ENCODE measurements at places on chromosomes 11 and 22.

- no peak for DNase-seq
Measured at GRCh38 chr11:1574933-1575242, 2.8 kb upstream of the DUSP8 start.

GRCh38 chr22:17772958-17773605 lies 1.2 kb downstream of the BID start:
- no peak for DNase-seq

GRCh38 chr11:104573441-104573990 lies 324.7 kb downstream of the CASP12 start:
- no peak for DNase-seq

DNA sequence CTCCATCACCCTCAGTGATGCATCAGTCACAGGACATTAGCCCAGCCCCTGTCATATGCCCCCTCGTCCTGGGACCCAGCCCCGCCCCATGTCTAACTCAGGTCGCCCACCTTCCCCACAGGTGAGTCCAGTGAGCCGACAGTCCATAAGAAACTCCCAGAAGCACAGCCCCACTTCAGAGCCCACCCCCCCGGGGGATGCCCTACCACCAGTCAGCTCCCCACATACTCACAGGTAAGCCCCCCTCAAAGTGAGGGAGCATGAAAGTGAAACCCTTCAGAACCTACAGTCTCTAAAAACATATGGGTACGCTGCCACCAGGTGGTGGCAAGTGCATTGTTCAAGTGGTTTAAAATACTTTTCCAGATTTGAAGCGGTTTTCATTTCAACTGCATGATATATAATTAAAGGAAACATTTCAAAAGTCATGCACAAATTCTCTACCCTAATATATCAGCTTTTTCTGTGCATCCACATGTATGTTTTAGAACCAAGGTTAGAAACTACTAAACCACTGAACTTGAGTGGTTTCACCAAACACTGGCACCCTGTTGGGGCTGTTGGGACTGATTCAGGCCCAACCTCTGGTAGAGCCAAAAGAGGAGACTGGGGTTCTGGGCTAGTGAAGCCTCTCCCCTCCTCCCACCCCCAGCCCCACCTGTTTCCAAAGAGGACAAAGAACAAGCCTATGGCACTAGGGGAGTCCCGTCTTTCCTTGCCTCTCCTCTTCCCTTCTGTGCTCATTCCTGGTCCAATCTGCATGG lies 17.3 kb downstream of the EPS8L2 start:
- DNase-seq = peak; percentile 70

DNA sequence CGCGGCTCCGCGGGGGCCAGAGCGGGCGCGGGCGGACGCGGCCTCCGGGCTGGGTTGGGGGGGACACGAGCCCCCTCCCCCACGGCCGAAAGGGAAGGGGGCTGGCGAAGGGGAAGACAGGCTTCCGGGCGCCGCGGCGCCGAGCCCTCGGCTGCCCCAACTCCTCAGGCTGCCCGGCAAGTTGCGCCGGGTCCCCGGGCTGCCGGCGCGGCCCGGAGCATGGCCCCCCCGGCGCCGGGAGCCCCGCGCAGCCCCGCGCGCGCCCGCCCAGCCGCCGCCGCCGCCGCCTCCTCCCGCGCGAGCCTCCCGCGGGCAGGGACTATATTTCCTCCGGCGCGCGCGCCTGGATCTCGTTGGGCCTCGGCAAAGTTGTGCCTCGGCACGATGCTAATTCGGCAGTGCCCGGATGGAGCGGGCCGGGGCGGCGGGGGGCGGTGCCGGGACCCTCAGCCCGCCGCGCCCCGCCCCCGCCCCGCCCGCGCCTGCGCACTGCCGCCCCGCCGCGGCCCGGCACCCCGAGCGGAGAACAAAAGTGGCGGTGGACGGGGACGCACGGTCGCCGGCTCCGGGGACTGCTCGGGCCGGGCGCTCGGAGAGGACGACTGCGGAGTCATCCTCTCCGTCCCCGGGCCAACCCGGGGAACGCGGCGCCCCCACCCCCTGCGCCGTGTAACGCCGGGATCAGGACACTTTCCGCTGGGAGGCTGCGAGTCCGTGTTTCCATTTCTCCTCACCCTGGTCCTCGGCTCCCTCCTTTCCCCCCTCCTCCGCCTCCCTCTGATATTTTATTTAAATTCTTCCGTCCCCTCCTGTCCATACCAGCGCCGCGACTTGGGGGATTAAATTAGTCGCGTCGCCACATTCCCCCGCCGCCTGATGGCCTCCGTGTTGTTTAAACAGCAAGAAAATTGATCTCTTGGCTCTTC lies at the start of gene PHF21B:
TSS of gene PHF21B (minus strand) at position 400 of the 926 bp plus-strand sequence. CDS start 456 bp downstream, outside the sequence.
- DNase-seq = peak; percentile 47

DNA sequence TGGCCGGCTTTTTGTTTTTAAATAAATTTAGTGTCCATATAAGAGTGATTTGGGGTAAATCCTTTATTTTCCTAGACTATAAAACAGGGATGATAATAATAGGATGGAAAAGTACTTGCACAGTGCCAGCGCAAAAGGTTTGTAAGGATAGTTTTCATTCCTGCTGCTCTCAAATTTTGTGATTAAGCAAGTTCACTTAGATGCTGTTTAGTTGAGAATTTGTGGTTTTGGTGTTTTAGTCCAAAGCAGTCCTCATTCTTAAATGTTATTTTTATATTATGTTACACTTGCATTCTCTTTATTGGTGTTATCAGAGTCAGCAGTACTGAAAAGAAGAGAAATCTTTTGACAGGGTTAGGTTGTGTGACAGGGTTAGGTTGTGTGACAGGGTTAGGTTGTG lies 47.9 kb downstream of the PPP6R3 start:
- DNase-seq = no peak

DNA sequence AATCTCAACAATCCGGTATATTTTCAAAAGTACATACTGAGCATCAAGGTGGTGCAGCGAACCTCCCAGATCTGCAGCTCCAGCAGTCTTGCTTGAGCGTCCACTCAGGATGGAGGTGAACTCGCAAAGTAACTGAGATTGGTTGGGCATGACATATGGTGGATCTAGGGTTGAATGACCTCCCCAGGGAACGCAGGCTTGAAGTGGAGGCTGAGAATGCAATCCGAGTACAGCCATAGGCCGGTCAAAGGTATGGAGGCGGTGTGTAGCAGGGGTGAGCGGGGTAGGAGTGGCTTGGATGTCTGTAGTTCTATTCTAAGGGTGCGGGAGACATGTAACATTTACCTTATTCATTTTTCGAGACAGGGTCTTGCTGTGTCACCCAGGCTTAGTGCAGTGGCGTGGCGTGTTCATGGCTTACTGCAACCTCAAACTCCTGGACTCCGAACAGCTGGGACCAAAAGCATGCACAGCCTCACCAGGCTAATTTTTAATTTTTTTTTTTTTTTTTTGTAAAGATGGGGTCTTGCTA lies 631 bp upstream of the C22orf39 start:
- DNase-seq = peak; percentile 50
